HTR-8/SVneo (cell line): ENCODE measurements at places on chromosomes 5 and 9.

DNA sequence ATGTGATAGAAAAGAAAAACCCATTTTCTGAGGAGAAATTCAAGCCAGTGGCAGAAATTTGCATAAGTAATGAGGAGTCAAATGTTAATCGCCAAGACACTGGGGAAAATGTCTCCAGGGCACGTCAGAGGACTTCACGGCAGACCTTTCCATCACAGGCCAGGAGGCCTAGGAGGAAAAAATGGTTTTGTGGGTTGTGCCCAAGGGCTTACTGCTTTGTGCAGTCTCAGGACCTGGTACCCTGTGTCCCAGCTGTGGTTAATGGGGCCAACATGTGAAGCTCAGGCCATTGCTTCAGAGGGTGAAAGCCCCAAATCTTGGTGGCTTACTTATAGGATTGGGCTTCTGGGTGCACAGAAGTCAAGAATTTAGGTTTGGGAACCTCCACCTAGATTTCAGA is 54.8 kb upstream of the ADAMTS2 start:
- DNase-seq, result no peak

DNA sequence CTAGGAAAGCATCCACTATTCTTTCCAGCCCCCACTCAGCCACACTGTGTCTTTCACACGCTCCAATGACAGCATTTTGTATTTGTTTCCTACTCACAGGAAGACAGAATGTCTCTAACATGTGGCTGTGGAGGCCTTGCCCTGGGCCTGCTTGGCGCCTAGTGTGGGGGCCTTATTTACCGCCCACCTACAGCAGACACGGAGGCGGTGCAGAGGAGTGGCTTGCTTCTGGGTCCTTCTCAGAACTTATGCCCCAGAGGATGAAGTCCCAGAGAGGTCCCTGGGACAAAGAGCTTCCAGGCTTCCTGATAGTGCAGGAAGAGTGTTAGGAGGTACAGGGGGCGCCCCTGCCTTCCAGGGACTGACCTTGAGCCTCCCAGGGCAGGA is 8.5 kb upstream of the MRNIP start:
- no peak for DNase-seq

DNA sequence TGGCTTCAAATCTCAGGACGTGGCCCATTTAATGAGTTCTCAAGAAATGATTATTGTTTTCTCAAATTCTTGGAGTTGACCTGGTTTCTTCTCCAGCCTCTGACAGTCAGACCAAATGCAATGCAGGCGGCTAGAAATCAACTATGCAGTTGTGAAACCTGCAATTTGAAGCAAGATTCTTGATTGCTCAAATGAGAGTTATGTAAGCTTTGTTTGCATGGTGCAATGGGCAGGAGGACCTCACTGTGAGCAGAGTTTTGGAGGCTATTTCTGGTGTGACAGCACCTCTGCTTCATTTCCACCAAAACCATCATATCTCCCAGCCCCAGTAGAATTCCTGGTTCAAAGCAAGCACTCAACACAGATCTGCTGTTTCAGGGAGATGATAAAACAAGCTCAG is 500.0 kb upstream of the KLF4 start:
- DNase-seq, result no peak

DNA sequence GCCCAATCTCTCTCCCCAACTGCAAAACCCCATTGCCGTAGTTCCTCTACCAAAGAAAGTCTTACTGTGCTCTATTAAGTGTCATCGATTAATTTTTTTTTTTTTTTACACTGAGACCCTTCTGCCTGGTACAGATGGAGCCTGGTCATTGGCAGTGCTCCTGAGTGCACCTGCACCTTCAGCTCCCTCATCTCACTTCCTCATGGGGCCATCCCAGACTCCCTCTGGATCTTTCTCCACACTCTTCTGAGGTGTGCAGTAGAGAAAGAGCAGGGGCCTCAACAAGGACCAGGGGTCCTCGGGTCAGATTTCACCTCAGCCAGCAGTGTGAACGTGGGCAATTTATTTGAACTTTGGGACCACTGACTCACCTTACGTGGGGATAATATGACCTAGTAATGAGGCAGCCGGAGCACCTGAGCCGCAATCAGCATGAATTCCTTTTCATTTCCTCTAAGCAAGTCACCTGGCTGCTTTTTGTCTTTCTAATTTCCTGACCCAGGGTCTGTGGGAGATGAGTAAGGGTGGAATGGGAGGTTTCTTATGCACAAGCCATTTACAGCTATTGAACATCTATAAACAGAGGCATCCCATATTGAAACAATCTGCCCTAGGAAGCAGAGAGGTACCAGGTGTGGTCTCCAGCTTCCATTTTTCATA is 22.3 kb upstream of the GABRP start:
- DNase-seq, result no peak

GRCh38 chr9:129989362-129989708 is 53.7 kb downstream of the FNBP1 start:
- DNase-seq, result no peak

- no peak for DNase-seq
These were observed 16.9 kb upstream of the ZNF782 start for GRCh38 chr9:96871176-96871575.
